ENCODE measurements at places on chromosomes 12 and 14. TPM values are rescaled to one million over a fixed set of nuclear protein-coding genes. Genes with fewer than 3 reads are reported as not detected.

GRCh38 chr14:102249981-102250380 is 55.0 kb downstream of the MOK start:
- no peak for DNase-seq

The TGM1 gene
- polyA plus RNA-seq, result 0.97 TPM

The DPPA3 gene
- not detected for polyA plus RNA-seq

The SERPINA6 gene
- not detected for polyA plus RNA-seq

DNA sequence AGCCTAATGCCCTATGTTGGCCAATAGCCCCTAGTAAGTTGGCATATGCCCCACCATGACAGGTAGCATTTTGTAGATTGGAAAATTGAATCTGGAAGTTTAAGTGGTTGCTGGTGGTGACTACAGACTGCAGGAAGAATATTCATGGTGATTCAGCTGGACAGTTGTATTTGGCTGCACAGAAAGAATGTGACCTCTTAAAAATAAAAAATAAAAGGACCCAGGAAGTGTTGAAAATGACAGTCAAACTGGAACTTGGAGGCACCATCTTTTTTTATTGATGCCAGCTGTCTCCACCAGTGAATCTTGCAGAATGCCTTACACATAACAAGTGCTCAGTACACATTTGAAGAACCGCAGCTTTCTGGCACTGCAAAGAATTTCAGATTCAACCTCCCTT is 73.9 kb downstream of the PRMT8 start:
- no peak for DNase-seq

DNA sequence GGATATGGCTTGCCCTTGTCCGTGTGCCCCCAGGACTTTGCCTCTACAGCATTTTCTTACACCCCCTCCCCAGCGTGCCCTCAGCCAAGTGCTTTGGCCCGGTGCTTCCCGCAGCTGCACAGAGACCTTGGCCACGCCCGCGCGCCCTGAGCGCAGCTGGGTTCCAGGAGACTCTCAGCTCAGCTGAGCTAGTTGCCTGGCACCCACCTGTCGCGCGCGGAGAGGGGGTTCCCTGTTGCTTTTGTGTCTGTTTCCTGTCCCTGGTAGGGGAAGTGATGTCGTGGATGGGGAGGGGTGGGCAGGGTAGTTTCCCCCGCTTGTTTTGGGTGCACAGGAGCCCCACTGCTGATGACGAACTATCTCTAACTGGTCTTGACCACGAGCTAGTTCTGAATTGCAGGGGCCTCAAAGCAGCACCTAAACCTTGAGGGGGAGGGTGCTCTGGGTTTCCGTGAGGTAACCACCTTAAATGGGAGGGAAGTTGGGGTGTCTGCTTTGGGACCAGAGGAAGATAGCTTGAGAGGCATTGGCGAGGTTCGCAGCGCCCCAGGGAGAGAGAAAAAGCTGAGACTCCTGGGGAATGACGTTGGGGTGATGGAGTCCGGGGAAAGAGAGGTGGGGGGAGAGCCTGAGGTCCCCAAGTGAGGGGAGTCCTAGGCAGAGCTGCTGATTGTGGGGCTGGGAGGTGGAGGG is 1.5 kb downstream of the DIO3 start:
- DNase-seq, result no peak

DNA sequence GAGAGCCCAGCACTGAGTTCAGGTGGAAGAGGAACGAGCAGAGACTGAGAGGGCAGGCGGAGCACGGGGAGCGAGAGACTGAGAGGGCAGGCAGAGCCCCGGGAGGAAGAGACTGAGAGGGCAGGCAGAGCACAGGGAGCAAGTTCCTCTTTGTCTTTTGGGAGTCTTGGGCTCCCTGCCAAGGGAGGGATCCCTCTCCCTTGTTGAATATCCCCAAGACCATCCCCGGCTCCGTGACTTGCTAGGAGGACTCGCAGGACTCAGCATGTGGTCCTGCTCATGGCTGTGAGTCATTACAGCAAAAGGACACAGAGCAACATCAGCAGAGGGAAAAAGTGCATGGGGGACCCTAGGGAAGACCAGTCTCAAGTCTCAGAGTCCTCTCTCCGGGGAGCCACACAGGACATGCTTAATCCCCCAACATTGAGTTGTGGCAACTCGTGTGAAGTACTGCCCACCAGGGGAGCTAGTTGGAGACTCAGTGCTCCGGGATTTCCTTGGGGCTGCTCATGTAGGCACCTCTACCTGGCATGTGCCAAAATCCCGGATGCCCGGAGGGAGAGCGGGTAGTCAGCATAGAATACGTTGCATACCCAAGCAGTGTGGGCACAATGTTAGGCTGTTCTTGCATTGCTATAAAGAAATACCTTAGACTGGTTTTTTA is 81.0 kb downstream of the CCDC92 start:
- DNase-seq, result no peak

GRCh38 chr12:113990250-113991223 is 24.4 kb upstream of the RBM19 start:
- DNase-seq, result no peak

DNA sequence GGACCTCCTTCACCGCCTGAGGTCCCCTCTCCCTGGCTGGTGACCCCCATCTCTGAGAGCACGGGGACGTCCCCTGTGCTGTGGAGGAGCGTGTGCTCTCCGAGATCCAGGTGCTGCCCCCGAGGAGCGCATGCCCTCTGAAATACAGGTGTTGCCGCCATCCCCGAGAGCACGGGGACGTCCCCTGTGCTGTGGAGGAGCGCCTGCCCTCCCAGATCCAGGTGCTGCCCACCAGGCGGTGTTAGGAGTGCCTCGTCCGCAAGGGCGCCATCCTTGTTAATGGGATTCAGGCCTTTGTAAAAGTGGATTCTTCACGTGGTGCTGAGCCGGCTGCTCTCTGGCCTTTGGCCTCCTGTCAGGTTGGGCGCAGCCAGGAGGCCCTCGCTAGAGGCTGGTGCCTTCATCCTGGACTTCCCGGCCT is 10.1 kb downstream of the NOC4L start:
- no peak for DNase-seq

- no peak for DNase-seq
Measured at GRCh38 chr12:78155546-78155945, 324.9 kb downstream of the NAV3 start.

GRCh38 chr14:72802588-72802946 is 91.3 kb downstream of the DPF3 start:
- no peak for DNase-seq

GRCh38 chr12:112112409-112113133 is 4.0 kb upstream of the NAA25 start:
- DNase-seq, result no peak

The ACTR6 gene
- 23.8 TPM for polyA plus RNA-seq
